ENCODE measurements at places on chromosomes 6 and 20. TPM values are rescaled to one million over a fixed set of nuclear protein-coding genes. Genes with fewer than 3 reads are reported as not detected.
A peak's percentile ranks its signal among the peaks of the same experiment; 100 is the strongest.

GRCh38 chr20:19648024-19648423, 110.0 kb upstream of the RIN2 start:
- peaks cover 67% of the 10 kb centered on the region for H3K27me3 ChIP-seq
- no peak for DNase-seq
- H3K4me1 ChIP-seq: no peaks in the 10 kb centered on the region
- H3K27ac ChIP-seq: no peak overlapping the region
- no peaks in the 10 kb centered on the region for H3K36me3 ChIP-seq

- H3K4me1 ChIP-seq: no peaks in the 10 kb centered on the region
- DNase-seq: no peak
- no peaks in the 10 kb centered on the region for H3K27me3 ChIP-seq
- no peak overlapping the region for H3K27ac ChIP-seq
Observed at GRCh38 chr20:25030649-25031207, 27.2 kb downstream of the ACSS1 start.

DNA sequence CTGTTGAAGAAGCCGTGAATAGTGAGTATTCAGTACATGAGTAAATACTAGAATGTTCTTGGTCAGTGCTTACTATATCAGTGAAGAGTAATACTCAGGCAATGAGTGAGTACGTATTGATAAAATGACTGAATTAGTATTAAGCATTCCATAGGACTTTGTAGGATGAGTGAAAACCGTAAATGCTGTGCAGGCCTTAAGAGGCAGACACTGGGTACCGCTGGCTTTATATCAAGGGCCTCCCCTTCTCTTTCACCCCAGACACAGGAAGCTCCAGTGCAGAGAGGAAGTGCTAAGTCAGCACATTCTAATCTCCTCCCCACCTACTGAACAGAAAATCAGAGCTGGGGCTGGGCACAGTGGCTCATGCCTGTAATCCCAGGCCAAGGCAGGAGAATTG, 24.2 kb downstream of the POFUT1 start:
- DNase-seq: no peak
- H3K27me3 ChIP-seq: no peaks in the 10 kb centered on the region
- H3K36me3 ChIP-seq: no peaks in the 10 kb centered on the region
- no peak overlapping the region for H3K4me3 ChIP-seq
- H3K4me1 ChIP-seq: no peaks in the 10 kb centered on the region

GRCh38 chr20:19932170-19932667, 84.9 kb upstream of the NAA20 start:
- DNase-seq: no peak
- no peaks in the 10 kb centered on the region for H3K36me3 ChIP-seq
- H3K4me3 ChIP-seq: no peak overlapping the region

DNA sequence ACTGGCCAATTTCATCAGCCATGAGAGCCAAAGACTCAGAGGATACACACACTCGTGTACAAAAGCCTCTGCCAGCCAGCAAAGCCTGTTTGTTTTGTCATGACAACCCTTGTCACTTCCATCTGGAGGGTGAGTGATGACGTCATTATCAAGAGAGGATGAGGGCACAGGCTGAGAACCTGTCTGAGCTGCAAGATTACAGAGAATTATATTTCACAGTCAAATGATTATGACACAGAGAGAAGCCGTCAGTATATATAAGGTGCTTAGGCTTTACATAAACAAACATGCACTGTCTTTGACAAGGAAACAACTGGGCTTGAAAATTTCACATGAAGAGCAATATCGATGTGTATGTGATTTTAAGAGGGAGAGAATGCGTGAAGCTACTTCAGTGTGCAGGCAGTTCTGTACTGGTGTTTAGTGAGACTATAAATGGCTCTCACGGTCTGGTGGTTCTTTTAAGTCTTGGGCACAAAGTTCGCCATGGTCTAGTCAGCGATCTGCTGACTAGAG, 36.5 kb upstream of the BCLAF1 start:
- DNase-seq: peak; percentile 41
- no peak overlapping the region for H3K4me3 ChIP-seq
- H3K27ac ChIP-seq: no peak overlapping the region
- H3K4me1 ChIP-seq: no peaks in the 10 kb centered on the region
- H3K27me3 ChIP-seq: no peaks in the 10 kb centered on the region

GRCh38 chr20:37223053-37223452, 38.6 kb downstream of the GHRH start:
- no peak for DNase-seq
- H3K4me3 ChIP-seq: no peak overlapping the region
- H3K27me3 ChIP-seq: no peaks in the 10 kb centered on the region
- peaks cover 35% of the 10 kb centered on the region for H3K36me3 ChIP-seq

DNA sequence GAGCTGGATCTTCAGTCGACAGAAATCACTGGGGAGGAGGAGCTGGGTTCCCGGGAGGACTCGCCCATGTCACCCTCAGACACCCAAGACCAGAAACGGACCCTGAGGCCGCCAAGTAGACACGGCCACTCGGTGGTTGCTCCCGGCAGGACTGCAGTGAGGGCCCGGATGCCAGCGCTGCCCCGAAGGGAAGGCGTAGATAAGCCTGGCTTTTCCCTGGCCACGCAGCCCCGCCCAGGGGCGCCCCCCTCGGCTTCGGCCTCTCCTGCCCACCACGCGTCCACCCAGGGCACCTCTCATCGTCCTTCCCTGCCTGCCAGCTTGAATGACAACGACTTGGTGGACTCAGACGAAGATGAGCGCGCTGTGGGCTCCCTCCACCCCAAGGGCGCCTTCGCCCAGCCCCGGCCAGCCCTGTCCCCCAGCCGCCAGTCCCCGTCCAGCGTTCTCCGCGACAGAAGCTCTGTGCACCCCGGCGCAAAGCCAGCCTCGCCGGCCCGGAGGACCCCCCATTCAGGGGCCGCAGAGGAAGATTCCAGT, 63.0 kb downstream of the FNDC1 start:
- H3K36me3 ChIP-seq: no peaks in the 10 kb centered on the region
- H3K27ac ChIP-seq: no peak overlapping the region
- peaks cover 65% of the 10 kb centered on the region for H3K27me3 ChIP-seq
- no peak overlapping the region for H3K4me3 ChIP-seq

The DDO gene
- 2.0 TPM for total RNA-seq

The NUP153 gene
- 74.1 TPM for total RNA-seq

All from PC-9 (cell line).